ENCODE measurements at places on chromosomes 16 and 17. TPM values are rescaled to one million over a fixed set of nuclear protein-coding genes. Genes with fewer than 3 reads are reported as not detected.

- DNase-seq = peak; percentile 48
- H3K27me3 ChIP-seq = no peaks in the 10 kb centered on the region
- H3K36me3 ChIP-seq = 0 out of 2 replicates have a peak, but pooled peaks cover 5% of the 10 kb centered on the region
- peak overlapping the region; percentile 81 for H3K27ac ChIP-seq
Measured at GRCh38 chr17:82098939-82099763, 1.1 kb upstream of the FASN start.

DNA sequence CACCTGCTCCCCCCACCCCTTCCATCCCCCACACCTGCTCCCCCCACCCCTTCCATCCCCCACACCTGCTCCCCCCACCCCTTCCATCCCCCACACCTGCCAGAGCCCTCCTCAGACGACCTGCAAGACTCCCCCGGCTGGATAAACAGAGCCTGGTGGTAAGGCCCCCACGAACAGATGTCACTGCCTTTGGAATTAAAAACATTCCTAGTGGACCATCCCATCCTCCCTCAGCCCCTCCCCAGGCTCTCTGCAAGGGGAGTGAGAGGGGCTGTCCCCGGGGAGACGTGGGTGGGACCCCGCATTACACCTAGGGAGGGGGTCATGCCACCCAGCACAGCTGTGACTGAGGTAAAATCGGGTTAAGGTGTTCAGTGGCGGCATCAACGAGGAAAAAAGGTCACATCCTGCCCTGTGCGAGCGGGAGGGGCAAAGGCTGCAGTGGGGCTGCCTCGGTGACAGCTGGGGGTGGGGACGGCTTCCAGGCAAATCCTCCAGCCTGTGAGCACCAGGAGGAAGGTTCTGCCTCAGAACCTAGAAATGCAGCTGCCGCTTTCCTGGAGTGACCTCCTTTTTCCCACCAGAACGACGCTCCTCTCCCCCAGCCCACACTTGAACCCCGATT, 38.7 kb downstream of the TIMM22 start:
- no peaks in the 10 kb centered on the region for H3K36me3 ChIP-seq
- no peaks in the 10 kb centered on the region for H3K27me3 ChIP-seq
- no peak overlapping the region for H3K27ac ChIP-seq
- DNase-seq = no peak
- no peaks in the 10 kb centered on the region for H3K4me1 ChIP-seq

MT1H gene
- 54.5 TPM for total RNA-seq

- H3K4me1 ChIP-seq = peaks cover 17% of the 10 kb centered on the region
- DNase-seq = peak; percentile 81
- peaks cover 42% of the 10 kb centered on the region for H3K27me3 ChIP-seq
- no peak overlapping the region for H3K27ac ChIP-seq
- H3K4me3 ChIP-seq = peak overlapping the region; percentile 50
Measured at GRCh38 chr17:47720754-47721533, 12.1 kb upstream of the TBX21 start.

DNA sequence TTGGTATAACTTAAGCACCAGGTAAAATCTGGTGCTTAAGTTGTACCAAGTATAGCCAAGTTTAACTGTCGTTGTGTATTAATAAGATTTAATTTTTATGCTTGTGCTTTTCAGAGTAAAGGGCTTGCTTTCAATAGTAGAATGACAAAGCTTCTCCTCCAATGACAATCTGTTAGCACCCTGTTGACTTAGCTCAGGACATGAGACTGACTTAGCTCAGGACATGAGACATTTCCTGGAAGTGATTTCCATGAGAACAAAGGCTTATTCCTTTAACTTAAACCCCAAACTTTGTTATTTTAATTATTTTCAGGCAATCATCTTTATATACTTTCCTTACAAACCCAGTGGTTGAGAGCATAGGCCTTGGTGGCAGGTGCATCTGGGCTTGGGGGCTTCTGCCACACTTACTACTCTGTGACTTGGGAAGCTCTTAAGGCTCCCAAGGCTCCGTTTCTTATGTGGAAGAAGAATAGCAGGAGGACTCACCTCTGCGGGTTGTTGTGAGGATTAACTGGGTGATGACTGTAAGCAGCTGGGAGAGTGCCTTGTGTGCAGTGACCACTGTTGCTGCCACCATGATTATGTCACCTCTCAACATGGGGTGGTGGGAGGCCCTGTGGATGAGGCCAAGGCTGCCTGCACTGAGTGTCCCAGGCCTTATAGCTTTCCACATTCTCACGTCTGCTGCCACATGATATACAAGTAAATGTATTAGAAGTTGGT, 59.4 kb upstream of the CMIP start:
- no peak overlapping the region for H3K4me3 ChIP-seq
- no peak overlapping the region for H3K27ac ChIP-seq
- no peaks in the 10 kb centered on the region for H3K4me1 ChIP-seq

DNA sequence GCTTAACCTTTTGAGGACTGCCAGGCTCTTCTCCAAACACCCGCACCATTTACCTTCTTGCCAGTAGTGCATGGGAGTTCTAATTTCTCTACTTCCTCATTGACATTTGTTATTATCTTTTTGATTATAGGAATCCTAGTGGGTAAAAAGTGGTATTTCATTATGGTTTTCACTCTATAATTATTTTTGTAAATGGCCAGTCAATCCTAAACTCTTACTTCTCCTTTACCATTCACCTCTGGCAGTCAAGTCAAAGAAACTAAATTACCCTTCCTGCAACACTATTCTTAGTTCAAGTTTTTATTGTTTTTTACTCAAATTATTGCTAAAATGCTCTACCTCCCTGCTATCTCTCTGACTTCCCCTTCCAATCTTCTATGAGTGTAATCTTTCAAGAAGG, 29.8 kb upstream of the ANKFY1 start:
- H3K36me3 ChIP-seq = peaks cover 16% of the 10 kb centered on the region
- H3K27ac ChIP-seq = peak overlapping the region; percentile 72
- no peak overlapping the region for H3K4me3 ChIP-seq

DNA sequence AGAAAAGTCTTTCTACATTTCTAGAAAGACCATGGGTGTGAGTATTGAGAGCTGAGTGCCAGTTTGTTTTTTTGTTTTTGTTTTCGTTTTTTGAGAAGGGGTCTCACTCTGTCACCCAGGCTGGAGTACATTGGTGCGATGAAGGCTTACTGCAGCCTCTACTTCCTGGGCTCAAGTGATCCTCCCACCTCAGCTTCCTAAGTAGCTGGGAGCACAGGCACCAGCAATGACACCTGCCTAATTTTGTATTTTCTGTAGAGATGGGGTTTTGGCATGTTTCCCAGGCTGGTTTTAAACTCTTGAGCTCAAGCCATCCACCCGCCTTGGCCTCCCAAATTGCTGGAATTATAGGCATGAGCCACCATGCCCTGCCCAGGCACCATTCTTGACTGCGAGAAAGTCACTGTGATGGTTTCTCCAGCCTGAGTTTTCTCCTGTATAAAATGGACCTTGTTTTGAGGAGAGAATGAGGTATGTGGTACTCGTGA, 673.8 kb downstream of the MAF start:
- no peaks in the 10 kb centered on the region for H3K4me1 ChIP-seq
- H3K27ac ChIP-seq = no peak overlapping the region
- DNase-seq = no peak
- H3K4me3 ChIP-seq = no peak overlapping the region
- H3K27me3 ChIP-seq = no peaks in the 10 kb centered on the region
- no peaks in the 10 kb centered on the region for H3K36me3 ChIP-seq

BAHCC1 gene
- 1.1 TPM for total RNA-seq

HOXB7 gene
- not detected for total RNA-seq

ALOX15 gene
- total RNA-seq = 1.4 TPM

- peaks cover 5% of the 10 kb centered on the region for H3K4me1 ChIP-seq
- H3K36me3 ChIP-seq = no peaks in the 10 kb centered on the region
- H3K4me3 ChIP-seq = no peak overlapping the region
- no peak overlapping the region for H3K27ac ChIP-seq
- no peak for DNase-seq
Measured at GRCh38 chr16:76387994-76388393, 110.8 kb downstream of the CNTNAP4 start.

DNA sequence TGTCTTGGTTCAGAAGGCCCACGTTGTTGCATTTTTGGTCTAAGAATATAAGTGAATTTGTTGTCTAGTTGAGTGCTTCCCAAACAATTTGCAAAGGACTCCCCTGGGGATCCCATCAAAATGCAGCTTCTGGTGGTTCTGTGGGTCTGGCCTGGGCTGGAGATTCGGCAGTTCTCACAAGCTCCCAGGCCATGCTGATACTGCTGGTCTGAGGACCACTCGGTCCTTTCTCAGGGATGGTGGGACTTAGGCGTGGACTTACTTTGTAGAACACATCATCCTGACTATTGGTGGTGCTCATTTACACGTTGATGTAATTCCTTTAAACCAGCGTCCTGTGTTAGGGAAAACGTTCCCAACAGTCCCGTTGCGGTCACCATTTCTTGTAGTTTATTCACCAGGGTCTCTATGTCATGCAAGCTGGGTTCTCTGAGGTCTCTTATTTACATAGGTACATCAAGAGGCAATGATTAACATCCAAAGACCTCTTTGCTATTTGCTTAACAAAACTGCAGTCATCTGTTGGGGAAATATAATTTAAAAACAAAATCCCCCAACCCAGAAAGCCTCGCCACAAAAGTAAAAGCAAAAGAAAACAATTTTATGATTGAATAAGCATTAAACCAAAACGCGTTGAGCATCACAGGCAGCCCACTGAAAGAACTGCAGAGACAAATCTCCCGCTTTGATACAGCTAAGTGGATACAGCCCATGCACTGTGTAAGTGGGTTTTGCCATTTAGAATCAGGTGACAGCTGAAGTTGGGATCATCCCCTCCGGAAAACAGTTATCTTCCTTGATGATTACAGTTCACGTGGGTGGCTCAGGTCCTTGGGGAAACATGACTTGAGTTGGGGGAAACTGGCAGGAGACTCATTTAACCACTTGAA, 39.0 kb upstream of the SEC14L1 start:
- H3K27me3 ChIP-seq = no peaks in the 10 kb centered on the region
- peaks cover 20% of the 10 kb centered on the region for H3K4me1 ChIP-seq
- H3K36me3 ChIP-seq = no peaks in the 10 kb centered on the region
- H3K27ac ChIP-seq = no peak overlapping the region
- H3K4me3 ChIP-seq = no peak overlapping the region
- DNase-seq = no peak

GRIN2A gene
- 5.1 TPM for total RNA-seq

GRCh38 chr17:76053246-76054111, 18.8 kb downstream of the SRP68 start:
- no peak overlapping the region for H3K4me3 ChIP-seq
- peaks cover 44% of the 10 kb centered on the region for H3K36me3 ChIP-seq
- 0 out of 2 replicates have a peak overlapping the region, but pooled peaks have one; percentile 59 for H3K27ac ChIP-seq
- H3K4me1 ChIP-seq = peaks cover 9% of the 10 kb centered on the region
- no peaks in the 10 kb centered on the region for H3K27me3 ChIP-seq

DNA sequence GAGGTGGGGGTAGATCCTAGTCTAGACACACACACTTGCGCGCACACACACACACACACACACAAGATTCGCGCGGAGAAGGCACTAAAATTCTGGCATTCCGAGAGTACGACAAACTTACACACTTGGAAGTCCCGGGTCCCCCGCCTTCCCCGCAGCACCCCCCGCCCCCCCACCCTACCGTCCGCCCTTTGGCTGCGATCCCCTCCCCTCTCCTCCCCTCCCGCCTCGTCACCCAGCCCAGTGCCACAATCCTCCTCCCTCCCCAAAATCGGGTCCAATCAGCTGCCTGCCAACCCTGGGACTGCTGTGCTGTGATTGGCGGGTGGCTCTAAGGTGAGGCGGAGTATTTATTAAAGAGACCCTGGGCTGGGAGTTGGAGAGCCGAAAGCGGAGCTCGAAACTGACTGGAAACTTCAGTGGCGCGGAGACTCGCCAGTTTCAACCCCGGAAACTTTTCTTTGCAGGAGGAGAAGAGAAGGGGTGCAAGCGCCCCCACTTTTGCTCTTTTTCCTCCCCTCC, at the start of gene SOX9:
SOX9 (plus strand) TSS at position 379 of the 522 bp plus-strand sequence. CDS start 372 bp downstream, outside the sequence.
- H3K36me3 ChIP-seq = no peaks in the 10 kb centered on the region
- peaks cover 89% of the 10 kb centered on the region for H3K27me3 ChIP-seq
- H3K27ac ChIP-seq = no peak within 1 kb of the TSS
- peak; percentile 97 for DNase-seq
- H3K4me3 ChIP-seq = peak within 1 kb of the TSS; percentile 85

CCL17 gene
- total RNA-seq = not detected

- peaks cover 9% of the 10 kb centered on the region for H3K4me1 ChIP-seq
- H3K27me3 ChIP-seq = no peaks in the 10 kb centered on the region
- no peak overlapping the region for H3K27ac ChIP-seq
- no peaks in the 10 kb centered on the region for H3K36me3 ChIP-seq
- DNase-seq = no peak
Measured at GRCh38 chr17:11924076-11924475, 73.2 kb downstream of the ZNF18 start.

DNA sequence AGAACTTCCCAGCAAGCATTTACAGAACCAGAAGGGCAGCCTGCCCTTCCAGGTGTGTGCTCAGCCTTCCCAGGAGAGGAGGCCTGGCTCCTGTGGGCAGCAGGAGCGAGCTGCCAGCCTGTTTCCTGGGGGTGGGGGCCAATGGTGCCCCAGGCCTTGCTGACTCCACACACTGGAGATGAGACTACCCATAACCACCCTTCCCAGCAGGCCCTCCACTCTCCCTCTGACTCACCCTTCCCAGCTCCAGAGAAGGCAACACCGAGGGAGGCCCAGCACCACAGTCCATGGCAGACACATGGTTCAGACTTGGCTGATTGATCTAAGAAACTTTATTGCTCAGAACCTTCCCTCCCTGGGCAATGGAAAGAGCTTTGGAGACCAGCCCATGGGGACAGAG, 1.8 kb upstream of the PRSS53 start:
- H3K27ac ChIP-seq = no peak overlapping the region
- H3K4me1 ChIP-seq = peaks cover 7% of the 10 kb centered on the region
- H3K36me3 ChIP-seq = no peaks in the 10 kb centered on the region

GRCh38 chr17:967122-967521, 12.5 kb downstream of the NXN start:
- no peak for DNase-seq
- no peaks in the 10 kb centered on the region for H3K27me3 ChIP-seq
- H3K4me1 ChIP-seq = peaks cover 74% of the 10 kb centered on the region
- H3K4me3 ChIP-seq = no peak overlapping the region

DNA sequence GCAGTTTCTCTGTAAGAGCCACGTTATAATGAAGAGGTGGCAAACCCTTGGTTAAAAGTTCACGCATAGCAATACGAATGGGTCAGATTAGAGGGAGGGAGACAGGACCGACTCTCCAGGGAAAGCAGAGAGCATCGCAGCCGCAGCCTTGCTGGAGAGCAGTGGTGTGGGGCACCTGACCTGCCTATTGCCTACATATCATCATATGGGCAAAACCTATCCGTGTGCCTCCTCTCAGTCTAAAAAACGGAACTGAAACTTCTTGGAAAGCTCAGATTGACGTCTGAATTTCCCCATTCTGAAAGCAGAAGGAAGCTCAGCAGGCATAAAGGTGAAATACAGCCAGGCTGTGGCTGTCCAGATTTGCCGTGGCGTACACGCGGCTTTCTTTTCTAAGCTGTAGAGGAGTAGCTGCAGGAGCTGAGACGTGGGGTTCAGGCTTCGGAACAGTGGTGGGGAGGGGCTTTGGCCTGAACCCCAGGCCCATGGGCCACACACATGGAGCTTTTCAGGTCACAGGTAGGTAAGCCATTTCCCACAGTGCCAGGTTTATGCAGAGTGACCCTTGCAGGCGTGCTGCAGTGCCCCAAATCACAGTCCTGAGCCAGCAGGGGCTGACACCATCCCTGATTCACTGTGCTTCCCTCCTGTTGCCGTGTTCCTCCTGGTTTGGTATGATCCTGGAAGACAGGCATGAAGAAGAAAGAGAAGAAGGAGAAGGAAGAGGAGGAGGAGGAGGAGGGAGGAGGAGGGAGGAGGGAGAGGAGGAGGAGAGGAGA, 41.6 kb upstream of the TNRC6C start:
- DNase-seq = no peak
- no peaks in the 10 kb centered on the region for H3K36me3 ChIP-seq
- H3K27me3 ChIP-seq = no peaks in the 10 kb centered on the region
- no peak overlapping the region for H3K27ac ChIP-seq
- no peak overlapping the region for H3K4me3 ChIP-seq

Data from GM23338 (cell line).